ENCODE measurements at places on chromosomes 3 and 15. TPM values are rescaled to one million over a fixed set of nuclear protein-coding genes. Genes with fewer than 3 reads are reported as not detected.

Gene IL17RE
- 1.0 TPM for total RNA-seq

Gene CHRM5
- 0.05 TPM for total RNA-seq

Gene GOLGA6D
- not detected for total RNA-seq

Gene TMEM212
- not detected for total RNA-seq

Gene SOX14
- not detected for total RNA-seq

Gene CASR
- total RNA-seq, result not detected

Gene ANKRD34C
- total RNA-seq, result not detected

Gene TGFBR2
- total RNA-seq, result 48.9 TPM

Data from A549 treated with DMSO at 1 μM for 4 hours (cell line).